ENCODE measurements at places on chromosomes 1 and 21. TPM values are rescaled to one million over a fixed set of nuclear protein-coding genes. Genes with fewer than 3 reads are reported as not detected.
A peak's percentile ranks its signal among the peaks of the same experiment; 100 is the strongest.

DNA sequence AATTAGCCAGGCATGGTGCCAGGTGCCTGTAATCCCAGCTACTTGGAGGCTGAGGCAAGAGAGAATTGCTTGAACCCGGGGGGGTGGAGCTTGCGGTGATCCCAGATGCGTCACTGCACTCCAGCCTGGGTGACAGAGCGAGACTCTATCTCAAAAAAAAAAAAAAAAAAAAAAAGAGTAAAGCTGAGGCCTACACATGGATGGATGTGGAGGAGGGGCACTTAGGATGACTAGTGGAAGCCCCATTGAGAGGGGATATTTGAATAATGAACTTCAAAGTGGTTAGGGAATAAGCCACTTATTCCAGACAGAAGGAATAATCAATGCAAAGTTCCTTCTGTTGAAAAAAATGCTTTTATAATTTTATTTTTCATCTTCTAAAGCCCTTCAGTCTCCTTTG is 51.4 kb downstream of the PTBP2 start:
- DNase-seq = peak; percentile 15

DNA sequence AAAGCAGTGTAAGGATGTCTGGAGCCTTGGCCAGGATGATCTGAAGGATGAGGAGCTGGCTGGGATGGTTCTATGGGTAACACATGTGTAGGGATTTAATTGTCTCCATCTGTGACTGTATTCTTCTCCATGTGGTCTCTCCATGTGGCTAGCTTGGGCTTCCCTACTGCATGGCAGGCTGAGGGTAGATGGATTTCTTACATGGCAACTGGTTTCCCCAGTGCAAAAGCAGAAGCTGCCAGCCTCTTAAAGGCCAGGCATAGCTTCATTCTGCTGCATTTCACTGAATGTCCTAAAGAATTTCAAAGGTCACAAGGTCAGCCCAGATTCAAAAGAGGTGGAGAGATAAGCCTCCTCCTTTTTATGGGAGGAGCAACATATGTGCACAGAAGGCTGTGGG is 61.7 kb downstream of the XCL2 start:
- no peak for DNase-seq

GRCh38 chr1:3420218-3420951 is 34.1 kb upstream of the ARHGEF16 start:
- DNase-seq = peak; percentile 39

- DNase-seq = peak; percentile 48
These were observed 64.6 kb upstream of the WDR26 start for GRCh38 chr1:224499204-224499603.

GRCh38 chr1:100387657-100388350 is 35.5 kb downstream of the CDC14A start:
- peak; percentile 19 for DNase-seq

DNA sequence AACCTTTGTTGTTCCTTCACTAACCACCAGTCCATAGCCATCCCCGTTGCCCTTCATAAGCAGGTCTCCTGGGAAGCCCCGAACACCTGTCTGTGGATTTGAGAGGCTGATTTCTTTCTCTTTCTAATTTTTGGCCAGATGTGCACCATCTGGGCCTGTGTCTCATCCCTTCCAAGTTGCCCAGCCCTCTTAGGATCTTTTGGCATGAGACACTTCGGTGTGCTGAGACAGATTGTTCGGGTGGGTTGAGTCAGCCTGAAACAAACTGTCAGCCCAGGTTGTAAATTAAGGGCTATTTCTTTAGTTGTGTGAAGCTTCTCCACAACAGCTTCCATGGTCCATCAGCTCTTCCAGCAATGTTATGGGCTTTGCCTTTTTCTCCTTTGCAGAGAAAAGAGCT is 1.4 kb upstream of the DNAJC11 start:
- DNase-seq = peak; percentile 7

DNA sequence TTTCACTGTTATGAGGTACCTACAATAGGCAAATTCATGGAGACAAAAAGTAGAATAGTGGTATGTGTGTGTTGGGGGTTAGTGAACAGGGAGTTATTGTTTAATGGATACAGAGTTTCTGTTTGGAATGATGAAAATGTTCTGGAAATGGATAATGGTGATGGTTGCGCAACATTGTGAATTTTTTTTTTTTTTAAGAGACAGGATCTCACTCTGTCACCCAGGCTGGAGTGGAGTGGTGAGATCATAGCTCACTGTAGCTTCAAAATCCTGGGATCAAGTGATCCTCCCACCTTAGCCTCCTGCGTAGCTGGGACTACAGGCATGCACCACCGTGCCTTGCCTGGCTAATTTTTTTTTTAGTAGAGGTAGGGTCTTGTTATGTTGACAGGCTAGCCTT is 34.5 kb upstream of the TRABD2B start:
- no peak for DNase-seq

DNA sequence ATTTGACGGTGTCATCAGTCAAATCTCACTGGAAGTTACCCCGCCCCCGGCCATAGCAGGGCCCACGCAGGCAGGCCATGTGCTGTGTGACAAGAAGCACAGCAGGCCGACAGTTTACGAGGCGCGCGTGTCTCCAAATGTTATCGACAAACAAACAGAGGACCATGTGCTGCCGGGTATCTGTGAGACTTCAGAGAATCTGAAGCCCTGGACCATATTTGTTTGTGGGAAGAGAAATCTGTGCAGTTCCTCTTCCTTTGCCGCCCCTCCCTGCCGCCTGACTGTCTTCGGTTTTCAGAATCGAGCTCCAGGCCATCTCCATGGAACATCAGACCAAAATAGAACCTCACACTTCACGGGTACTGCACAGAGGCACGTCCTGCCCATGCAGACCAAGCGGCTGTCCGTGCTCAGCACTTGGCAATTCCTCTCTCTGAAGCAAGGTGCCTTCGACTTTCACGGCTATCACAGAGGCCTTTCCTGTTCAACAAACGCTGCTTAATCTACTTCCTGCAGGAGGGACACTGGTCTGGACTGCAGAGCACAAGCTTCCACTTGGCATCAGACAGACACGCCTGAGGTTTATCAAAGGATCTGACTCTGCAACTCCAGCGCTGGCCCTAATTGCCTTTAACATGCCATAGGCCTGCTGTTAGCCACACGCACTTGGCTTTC is 135.7 kb upstream of the KRTAP19-8 start:
- DNase-seq = no peak

GRCh38 chr21:35323947-35324346 is 274.8 kb upstream of the RUNX1 start:
- no peak for DNase-seq

DNA sequence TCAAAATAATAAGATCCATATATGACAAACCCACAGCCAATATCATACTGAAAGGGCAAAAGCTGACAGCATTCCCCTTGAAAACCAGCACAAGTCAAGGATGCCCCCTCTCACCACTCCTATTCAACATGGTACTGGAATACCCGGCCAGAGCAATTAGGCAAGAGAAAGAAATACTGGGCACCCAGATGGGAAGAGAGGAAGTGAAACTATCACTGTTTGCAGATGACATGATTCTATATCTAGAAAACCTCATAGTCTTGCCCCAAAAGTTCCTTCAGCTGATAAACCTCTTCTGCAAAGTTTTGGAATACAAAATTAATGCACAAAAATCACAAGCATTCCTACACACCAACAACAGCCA is 442.7 kb downstream of the PTBP2 start:
- no peak for DNase-seq

GRCh38 chr1:231638647-231639046 is 12.1 kb downstream of the DISC1 start:
- no peak for DNase-seq

DNA sequence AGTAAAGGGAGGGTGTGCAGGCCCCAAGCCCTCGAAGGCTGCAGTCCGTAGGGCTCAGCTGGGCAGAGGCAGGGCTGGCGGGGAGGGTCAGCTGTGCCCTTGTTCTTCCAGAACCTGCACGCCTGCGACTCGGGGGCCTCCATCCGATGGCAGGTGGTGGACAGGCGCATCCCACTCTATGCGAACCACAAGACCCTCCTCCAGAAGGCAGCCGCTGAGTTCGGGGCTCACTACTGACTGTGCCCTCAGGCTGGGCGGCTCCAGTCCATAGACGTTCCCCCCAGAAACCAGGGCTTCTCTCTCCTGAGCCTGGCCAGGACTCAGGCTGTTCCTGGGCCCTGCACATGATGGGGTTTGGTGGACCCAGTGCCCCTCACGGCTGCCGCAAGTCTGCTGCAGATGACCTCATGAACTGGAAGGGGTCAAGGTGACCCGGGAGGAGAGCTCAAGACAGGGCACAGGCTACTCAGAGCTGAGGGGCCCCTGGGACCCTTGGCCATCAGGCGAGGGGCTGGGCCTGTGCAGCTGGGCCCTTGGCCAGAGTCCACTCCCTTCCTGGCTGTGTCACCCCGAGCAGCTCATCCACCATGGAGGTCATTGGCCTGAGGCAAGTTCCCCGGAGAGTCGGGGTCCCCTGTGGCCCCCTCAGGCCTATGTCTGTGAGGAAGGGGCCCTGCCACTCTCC is 13.6 kb upstream of the LRRC3 start:
- no peak for DNase-seq

- DNase-seq = no peak
These were observed 105.5 kb downstream of the NRIP1 start for GRCh38 chr21:14959343-14959742.

DNA sequence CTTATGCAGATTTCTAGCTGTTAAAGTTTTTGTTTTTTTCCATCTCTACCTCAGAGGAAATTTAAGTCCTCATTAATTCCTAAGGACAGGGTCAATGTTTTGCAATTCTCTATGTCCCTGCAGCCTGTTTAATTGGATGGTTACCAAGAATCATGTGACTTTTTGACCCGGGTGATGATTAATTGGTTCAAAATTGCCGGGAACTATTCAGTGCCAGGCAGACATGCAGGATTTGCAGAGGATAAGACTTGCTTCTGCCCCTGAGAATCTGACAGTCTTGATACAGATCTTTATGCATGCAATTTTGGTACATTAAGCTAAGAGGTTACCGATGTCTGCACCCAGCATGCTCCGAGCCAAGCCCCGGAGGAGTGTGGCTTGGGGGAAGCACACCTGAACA is 87.9 kb downstream of the PLPP3 start:
- no peak for DNase-seq

DNA sequence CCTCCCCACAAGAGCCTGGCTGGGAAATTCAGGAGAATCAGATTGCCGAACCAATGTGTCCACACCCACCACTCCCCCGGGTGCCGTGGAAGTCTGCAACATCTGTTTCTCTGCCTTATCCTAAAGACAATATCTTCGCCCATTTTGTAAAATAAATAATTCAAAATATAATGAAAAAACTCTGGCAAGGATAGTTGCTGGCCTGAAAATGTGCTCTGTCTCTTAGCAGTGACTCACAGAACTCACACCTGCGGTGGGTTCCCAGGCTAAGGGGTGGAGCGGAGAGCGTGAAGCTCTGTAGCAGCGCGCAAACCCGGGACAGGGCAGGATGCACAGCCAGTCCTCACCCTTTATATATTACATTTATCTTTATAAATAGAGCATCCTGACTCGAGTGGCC is 99.9 kb downstream of the COLGALT2 start:
- DNase-seq = no peak

DNA sequence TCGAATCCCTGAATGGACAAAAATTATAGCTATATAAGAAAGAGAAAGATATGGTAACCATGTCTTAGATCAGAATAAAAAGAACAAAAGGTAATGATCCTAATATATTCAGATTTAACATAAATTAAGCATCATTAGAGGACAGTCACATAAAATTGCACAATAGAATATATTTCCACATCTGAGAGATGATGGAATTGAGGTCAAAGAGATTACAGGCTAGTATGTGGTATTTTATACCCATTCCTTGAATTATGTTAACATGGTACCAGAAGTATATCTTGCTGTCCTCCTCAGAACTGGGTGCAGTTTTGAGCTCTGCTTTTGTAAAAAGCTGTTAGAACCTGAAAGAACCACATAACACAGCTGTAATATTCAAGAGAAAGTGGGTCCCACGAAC is 245.6 kb upstream of the HOOK1 start:
- no peak for DNase-seq

GRCh38 chr1:25914074-25914995 is 8.1 kb upstream of the STMN1 start:
- DNase-seq = no peak

- peak; percentile 94 for DNase-seq
These were observed 49.6 kb downstream of the HSF2BP start for GRCh38 chr21:43609501-43610340.

The CR1L gene
- total RNA-seq = 0.69 TPM

The APCS gene
- total RNA-seq = not detected

The CRP gene
- not detected for total RNA-seq

The LRRC7 gene
- not detected for total RNA-seq

The SLFNL1 gene
- total RNA-seq = not detected

The OR10J1 gene
- not detected for total RNA-seq

The FCMR gene
- total RNA-seq = 0.23 TPM

The KCNQ4 gene
- total RNA-seq = not detected

The IRF6 gene
- not detected for total RNA-seq

The CD247 gene
- total RNA-seq = 0.63 TPM

The OR10J5 gene
- not detected for total RNA-seq

Measured in Daoy (cell line).